ENCODE measurements at places on chromosomes 1 and 21.

DNA sequence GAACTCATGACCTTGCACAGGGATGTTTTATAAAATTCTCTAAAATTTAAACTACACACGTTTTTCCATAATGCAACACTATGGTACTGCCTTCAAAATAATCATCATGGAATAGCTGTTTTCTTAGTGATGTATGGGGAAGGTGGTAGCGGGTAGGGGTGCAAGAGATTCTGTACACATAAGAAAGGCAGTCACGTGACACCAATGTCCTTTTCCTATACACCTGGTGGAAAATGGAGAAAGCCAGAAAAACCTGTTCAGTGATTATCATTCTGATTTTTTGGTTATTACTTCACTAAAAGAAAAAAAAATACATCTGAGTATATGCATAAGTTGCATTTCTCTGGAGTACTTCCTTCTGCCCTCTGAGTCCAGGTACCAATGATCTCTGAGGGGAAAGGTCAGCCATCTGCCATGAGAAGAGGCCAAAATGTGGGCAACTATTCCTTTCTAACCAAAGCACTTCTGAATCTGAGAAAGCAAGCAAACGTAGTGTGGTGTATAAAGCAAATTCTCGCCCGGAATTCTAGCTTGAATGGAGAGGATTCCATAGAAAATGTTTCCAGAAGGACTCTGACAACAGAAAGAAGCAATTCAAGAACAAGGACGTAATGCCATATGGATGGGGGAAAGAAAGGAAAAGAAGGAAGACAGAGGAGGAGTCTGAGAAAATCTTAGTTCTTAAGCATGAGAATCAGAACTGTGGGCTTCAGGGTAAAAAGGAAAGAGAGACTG lies 137.3 kb downstream of the RERE start:
- no peak for DNase-seq

DNA sequence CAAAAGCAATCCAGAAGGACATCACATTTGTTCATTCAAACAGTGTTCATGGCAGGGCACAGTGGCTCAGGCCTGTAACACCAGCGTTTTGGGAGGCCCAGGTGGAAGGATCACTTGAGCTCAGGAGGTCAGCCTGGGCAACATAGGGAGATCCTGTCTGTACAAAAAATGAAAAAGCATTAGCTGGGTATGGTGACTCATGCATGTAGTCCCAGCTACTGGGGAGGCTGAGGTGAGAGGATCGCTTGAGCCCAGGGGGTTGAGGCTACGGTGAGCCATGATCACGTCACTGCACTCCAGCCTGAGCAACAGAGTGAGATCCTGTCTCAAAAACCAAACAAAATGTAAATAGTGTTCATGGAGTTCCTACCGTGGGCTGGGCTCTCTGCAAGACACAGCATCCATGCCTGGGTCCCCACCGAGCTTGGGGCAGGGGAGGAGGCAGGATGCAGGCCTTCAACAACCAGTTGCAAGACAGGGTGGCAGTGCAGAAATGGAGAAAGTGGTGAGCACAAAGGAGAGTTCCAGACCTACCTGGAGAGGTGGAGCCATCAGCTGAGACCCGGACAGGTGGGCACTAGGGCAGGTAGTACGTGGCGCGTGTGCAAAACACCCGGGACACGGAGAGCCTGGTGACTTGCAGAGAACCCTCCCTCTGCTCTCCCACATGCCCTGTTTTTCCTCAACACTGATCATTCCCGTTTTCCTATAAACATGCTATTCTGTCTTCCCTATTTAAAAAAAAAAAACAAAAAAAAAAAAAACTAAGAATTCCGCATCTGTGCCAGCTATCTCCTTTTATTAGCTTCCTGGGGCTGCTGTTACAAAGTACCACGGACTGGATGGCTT lies 138.9 kb downstream of the TOMM20 start:
- no peak for DNase-seq

- no peak for DNase-seq
Measured at GRCh38 chr1:210332719-210333398, 4.2 kb downstream of the HHAT start.

- no peak for DNase-seq
Measured at GRCh38 chr1:35706846-35707600, 11.7 kb downstream of the C1orf216 start.

- no peak for DNase-seq
Measured at GRCh38 chr1:200506471-200506870, 96.6 kb upstream of the ZNF281 start.
